Activated gamma-delta T cell treated with Interleukin-2 at 50 U/mL for 16 hours (primary cell): ENCODE measurements at places on chromosomes 1 and 21.

DNA sequence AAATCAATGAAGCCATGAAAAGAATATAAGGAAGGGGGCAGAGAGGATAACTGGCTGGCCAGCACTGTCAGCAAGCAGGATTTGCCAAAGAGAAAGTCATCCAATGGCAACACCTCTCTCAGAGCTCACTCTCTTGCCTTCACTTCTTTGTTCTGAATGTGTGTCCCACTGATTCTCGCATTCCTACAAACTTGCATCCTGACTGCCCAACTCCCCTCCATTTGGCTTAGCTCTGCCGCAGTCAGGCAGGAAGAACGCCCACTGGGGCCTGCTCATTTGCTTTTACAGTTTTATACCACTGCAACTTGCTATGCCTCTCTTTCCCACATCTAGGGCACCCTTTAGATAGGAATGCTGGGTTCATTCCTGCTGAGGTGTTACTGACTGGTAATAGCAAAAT, 364.2 kb upstream of the ST6GALNAC5 start:
- no peak for DNase-seq

DNA sequence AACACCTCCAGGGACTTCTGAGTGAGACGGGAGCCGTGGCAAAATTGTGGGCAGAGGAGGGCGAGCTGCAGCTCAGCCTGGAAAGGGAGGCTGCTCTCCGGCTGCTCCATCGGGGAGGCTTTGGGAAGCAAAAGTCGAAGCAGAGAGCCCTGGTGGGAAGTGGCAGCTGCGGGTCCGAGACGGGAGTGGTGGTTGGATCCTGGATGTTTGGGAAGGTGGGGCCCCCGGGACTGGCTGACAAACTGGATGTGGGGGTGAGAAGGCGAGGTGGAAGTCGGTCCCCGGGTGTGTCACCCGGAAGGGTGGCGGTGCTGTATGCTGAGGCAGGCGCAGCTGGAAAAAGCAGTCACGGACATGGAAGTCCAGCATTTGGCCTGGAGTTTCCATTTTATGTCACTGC, 52.1 kb downstream of the KCNAB2 start:
- DNase-seq, result no peak

GRCh38 chr1:220380885-220381284, 108.6 kb upstream of the RAB3GAP2 start:
- DNase-seq, result no peak

DNA sequence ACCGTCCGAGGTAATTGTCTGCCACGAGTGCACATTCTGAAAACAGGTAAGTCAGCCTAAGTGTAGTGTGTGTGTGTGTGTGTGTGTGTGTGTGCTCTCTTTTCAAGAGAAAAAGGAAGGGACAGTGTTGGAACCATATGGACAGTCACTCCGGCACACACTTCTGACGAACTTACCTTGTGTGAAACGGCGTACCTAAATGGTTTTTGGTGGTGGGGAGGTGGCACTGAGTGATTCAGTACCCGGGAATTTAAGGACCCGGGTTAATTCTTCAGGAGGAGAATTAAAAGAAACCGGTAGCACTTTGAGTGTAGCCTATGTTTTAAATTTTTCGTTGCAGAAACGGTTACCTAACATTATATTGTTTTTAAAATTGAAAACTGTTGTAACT, 286 bp downstream of the ODR4 start:
- DNase-seq, result no peak

DNA sequence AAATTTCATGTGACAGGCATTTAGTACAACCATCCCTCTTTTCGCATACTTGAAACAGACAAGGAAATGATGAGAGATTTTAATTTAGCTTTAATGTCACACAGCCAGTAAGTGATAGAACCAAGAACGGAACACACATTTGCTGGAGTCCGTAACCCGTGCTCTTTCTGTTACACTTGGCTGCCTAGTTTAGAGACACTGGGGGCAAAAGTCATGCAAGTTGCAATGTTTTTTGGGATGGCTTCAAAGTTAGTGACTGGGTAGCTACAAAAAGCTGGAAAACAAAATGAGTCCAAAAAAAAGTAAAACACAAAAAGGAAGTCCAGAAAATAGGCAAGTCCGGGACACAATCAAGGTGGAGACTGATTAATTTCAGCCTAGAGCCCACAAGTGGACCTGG, 5.9 kb downstream of the NID1 start:
- DNase-seq, result no peak

DNA sequence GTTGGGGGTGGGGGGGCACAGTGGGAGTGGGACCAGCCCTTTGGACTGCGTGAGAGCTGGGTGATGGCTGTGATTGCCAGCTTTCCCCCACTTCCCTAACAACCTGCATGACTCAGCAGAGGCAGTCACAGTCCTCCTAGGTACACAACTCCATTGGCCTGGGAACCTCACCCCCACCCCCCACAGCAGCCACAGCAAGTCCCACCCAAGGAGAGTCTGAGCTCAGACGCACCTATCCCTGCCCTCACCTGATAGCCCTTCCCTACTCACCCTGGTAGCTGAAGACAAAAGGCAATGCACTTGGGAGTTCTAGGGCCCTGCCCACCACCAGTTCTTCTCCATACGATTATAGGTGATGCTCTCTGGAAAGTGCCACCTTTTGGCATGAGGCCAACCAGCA, 188.9 kb downstream of the ZNF648 start:
- DNase-seq, result no peak
